ENCODE measurements at places on chromosomes 4 and X. TPM values are rescaled to one million over a fixed set of nuclear protein-coding genes. Genes with fewer than 3 reads are reported as not detected.

Gene AMBN
- polyA plus RNA-seq, result not detected

Gene BMPR1B
- polyA plus RNA-seq, result 1.2 TPM

Gene ALPK1
- polyA plus RNA-seq, result 16.3 TPM

Gene PHOX2B
- polyA plus RNA-seq, result not detected

Gene GDPD2
- polyA plus RNA-seq, result 0.23 TPM

Measured in left lung (tissue), 14 donors.